H7 (cell line): ENCODE measurements at places on chromosomes 1 and 21. TPM values are rescaled to one million over a fixed set of nuclear protein-coding genes. Genes with fewer than 3 reads are reported as not detected.

The TMEM54 gene
- total RNA-seq: 5.4 and 9.8 TPM in 2 replicates

The RGS13 gene
- total RNA-seq: not detected in 2 replicates

The GPR61 gene
- 0.17 TPM in 1 of 2 replicates, not detected in the other for total RNA-seq

The MXRA8 gene
- 54.2 and 80.1 TPM in 2 replicates for total RNA-seq

The RAB25 gene
- total RNA-seq: 18.3 and 27.6 TPM in 2 replicates

The PTPN14 gene
- 15.7 and 21.3 TPM in 2 replicates for total RNA-seq

The OR2AK2 gene
- not detected in 2 replicates for total RNA-seq

The AGBL4 gene
- total RNA-seq: 0.87 and 2.5 TPM in 2 replicates

The CDC7 gene
- total RNA-seq: 59.0 and 74.2 TPM in 2 replicates

The LRRC41 gene
- total RNA-seq: 123 and 133 TPM in 2 replicates

The WLS gene
- total RNA-seq: 8.3 and 9.5 TPM in 2 replicates

The WDR3 gene
- total RNA-seq: 49.7 and 51.4 TPM in 2 replicates

The FCGR3B gene
- not detected in 2 replicates for total RNA-seq

The FMN2 gene
- total RNA-seq: 0.59 and 0.83 TPM in 2 replicates

The CYP4A22 gene
- not detected in 2 replicates for total RNA-seq

The KCNT2 gene
- total RNA-seq: 7.0 and 12.3 TPM in 2 replicates

The SAMD11 gene
- total RNA-seq: 14.8 and 17.4 TPM in 2 replicates

The TMEM82 gene
- 1.00 and 2.2 TPM in 2 replicates for total RNA-seq

The FMOD gene
- total RNA-seq: not detected in 2 replicates

The OR2T35 gene
- not detected in 2 replicates for total RNA-seq

The LDLRAD1 gene
- not detected in 2 replicates for total RNA-seq

The HFM1 gene
- total RNA-seq: 3.3 and 6.0 TPM in 2 replicates

The AMY1C gene
- not detected in 2 replicates for total RNA-seq

The GPR3 gene
- total RNA-seq: 5.8 and 8.5 TPM in 2 replicates

The FCRL5 gene
- total RNA-seq: 0.14 TPM in 1 of 2 replicates, not detected in the other

The OVAAL gene
- not detected in 2 replicates for total RNA-seq

The OR2L13 gene
- not detected in 2 replicates for total RNA-seq

The ANGPTL1 gene
- total RNA-seq: 0.11 TPM in 1 of 2 replicates, not detected in the other

The TMEM183A gene
- 164 and 193 TPM in 2 replicates for total RNA-seq

The FNDC10 gene
- total RNA-seq: 25.6 and 32.7 TPM in 2 replicates

The UBE2U gene
- not detected in 2 replicates for total RNA-seq

The PALMD gene
- total RNA-seq: not detected in 2 replicates

The VWA1 gene
- total RNA-seq: 32.1 and 37.1 TPM in 2 replicates

The PLOD1 gene
- 90.7 and 103 TPM in 2 replicates for total RNA-seq

The ATP6V1G3 gene
- not detected in 2 replicates for total RNA-seq

The NME7 gene
- total RNA-seq: 15.8 and 19.1 TPM in 2 replicates

The AMY2A gene
- total RNA-seq: not detected in 2 replicates

The PADI2 gene
- 2.0 and 2.1 TPM in 2 replicates for total RNA-seq

The MPZ gene
- total RNA-seq: 3.5 and 5.6 TPM in 2 replicates

The PBX1 gene
- total RNA-seq: 70.5 and 92.6 TPM in 2 replicates

The MCM3AP gene
- 84.8 and 112 TPM in 2 replicates for total RNA-seq

The PLEKHG5 gene
- 17.2 and 27.4 TPM in 2 replicates for total RNA-seq

The MCOLN2 gene
- 0.38 and 0.70 TPM in 2 replicates for total RNA-seq

The HS2ST1 gene
- total RNA-seq: 25.8 and 36.5 TPM in 2 replicates

The LPAR3 gene
- 37.8 and 46.3 TPM in 2 replicates for total RNA-seq

The HAO2 gene
- total RNA-seq: 0.38 and 1.2 TPM in 2 replicates

The SRM gene
- total RNA-seq: 110 and 111 TPM in 2 replicates

The ZNF669 gene
- total RNA-seq: 19.8 and 29.9 TPM in 2 replicates

The CA14 gene
- 75.4 and 87.5 TPM in 2 replicates for total RNA-seq

The CHD5 gene
- 0.78 and 0.83 TPM in 2 replicates for total RNA-seq

The FAM167B gene
- 3.1 and 4.1 TPM in 2 replicates for total RNA-seq

The KCNK2 gene
- 0.31 and 1.3 TPM in 2 replicates for total RNA-seq

The ABCA4 gene
- 0.04 and 0.24 TPM in 2 replicates for total RNA-seq

The IVL gene
- total RNA-seq: not detected in 2 replicates
